Heart right ventricle (tissue), 16 donors: ENCODE measurements at places on chromosomes 2 and 18. TPM values are rescaled to one million over a fixed set of nuclear protein-coding genes. Genes with fewer than 3 reads are reported as not detected.

DNA sequence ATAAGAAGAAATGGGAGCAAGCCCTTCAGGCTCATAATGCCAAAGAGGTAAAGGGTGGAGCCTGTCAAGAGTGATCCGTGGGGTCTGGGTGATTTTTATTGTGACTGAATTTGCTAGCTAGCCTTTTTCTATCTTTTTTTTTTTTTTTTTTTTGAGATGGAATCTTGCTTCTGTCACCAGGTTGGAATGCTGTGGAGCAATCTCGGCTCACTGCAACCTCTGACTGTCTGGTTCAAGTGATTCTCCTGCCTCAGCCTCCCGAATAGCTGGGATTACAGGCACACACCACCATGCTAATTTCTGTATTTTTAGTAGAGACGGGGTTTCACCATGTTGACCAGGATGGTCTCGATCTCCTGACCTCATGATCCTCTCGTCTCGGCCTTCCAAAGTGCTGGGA, 29.1 kb downstream of the DRC1 start:
- DNase-seq: no peak
- no peak overlapping the region for H3K4me3 ChIP-seq
- no peaks in the 10 kb centered on the region for H3K4me1 ChIP-seq
- H3K27ac ChIP-seq: no peak overlapping the region
- H3K36me3 ChIP-seq: no peaks in the 10 kb centered on the region
- no peaks in the 10 kb centered on the region for H3K27me3 ChIP-seq

DNA sequence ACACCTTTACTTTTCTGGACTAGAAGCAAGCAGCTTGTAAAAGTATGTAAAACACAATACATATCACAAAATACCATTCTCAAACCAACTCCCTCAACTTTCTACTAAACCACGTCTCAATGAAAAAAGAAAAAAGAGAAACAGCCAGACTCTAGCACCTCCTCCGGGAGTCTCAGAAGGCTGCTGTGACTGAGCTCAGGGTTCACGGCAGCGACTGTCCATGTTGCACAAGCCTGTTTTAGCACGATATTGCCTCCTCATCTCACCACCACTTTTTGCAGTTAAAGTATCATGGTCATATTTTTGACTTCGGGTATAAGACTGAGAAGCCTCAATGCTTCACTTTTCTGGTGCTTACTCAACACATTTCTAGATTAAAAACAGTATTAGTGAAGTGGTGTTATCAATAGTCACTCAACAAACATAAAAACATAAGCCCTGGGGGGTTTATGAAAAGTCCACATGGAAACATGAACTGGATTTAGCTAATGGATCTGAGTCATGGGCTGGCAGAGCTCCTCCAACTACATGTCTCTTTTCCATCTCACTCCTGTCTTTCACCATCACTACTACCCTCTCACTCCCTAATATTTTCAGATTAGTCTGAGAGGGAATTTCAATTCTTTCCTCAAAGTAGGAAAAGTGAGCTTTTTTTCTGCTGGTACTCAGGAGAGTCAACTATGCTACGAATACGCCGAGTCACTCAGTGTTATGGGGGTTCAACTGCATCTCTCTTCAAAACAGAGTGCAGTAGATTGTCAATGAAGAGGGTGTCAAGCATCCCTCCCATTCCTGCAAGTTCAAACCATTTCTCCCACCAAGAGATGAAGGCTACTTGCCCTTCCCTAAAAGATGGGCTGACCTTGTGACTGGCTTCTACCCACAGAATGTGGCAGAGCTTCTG, 113.7 kb downstream of the OSR1 start:
- H3K4me3 ChIP-seq: no peak overlapping the region
- no peaks in the 10 kb centered on the region for H3K27me3 ChIP-seq
- no peak for DNase-seq
- H3K27ac ChIP-seq: no peak overlapping the region
- H3K4me1 ChIP-seq: no peaks in the 10 kb centered on the region

- peak overlapping the region; percentile 43 for H3K4me3 ChIP-seq
- peak; percentile 49 for DNase-seq
- peaks cover 13% of the 10 kb centered on the region for H3K4me1 ChIP-seq
- H3K27me3 ChIP-seq: peaks cover 69% of the 10 kb centered on the region
These were observed 19.4 kb upstream of the PAX3 start for GRCh38 chr2:222318026-222318711.

DNA sequence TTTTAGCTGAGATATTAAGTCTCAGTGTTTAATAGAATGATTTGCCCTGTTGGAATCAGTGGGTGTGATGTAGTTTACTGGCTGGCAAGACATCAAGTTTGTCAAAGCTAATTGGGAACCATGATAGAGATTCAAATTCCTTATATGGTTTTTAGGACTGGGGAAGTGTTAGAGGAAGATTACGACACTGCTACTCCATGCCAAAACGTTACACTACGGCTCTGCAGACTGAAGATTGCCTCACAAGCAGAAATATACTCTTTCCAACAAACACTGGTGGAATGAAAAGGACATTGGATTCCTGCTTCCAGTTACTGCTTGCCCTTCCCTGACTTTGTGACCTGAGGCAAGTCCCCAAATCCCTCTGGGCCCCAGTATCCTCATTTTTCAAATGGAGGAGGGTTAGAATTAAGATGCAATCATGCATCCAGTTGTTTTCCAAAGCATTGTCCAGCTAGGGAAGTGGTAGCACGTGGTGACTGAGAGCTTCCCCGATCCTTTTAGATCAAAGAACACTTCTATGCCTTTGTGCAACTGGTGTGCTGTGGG, 147.6 kb downstream of the CDC42EP3 start:
- peak overlapping the region; percentile 73 for H3K27ac ChIP-seq
- DNase-seq: no peak
- H3K4me3 ChIP-seq: no peak overlapping the region
- H3K27me3 ChIP-seq: no peaks in the 10 kb centered on the region
- peaks cover 39% of the 10 kb centered on the region for H3K4me1 ChIP-seq

DNA sequence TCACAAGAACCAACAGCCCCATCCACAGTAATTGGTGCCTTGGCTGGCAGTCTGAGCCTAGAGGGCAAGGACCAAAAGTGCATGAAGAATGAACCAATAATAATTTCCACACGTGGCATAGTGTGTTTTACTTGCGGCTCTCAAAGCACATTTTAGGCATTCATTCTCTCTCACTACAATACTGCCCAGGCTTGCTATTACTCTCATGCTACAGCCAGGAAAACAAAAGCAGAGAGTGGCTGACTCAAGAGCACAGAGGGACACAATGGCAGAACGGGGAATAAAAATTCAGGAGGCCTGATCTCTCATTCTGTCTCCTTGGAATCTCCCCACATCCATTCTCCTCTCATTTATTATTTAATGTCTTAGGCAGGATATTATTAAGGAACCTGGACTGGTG, 57.0 kb upstream of the NOL4 start:
- H3K27ac ChIP-seq: no peak overlapping the region
- no peak for DNase-seq
- H3K4me1 ChIP-seq: no peaks in the 10 kb centered on the region
- H3K27me3 ChIP-seq: no peaks in the 10 kb centered on the region

DNA sequence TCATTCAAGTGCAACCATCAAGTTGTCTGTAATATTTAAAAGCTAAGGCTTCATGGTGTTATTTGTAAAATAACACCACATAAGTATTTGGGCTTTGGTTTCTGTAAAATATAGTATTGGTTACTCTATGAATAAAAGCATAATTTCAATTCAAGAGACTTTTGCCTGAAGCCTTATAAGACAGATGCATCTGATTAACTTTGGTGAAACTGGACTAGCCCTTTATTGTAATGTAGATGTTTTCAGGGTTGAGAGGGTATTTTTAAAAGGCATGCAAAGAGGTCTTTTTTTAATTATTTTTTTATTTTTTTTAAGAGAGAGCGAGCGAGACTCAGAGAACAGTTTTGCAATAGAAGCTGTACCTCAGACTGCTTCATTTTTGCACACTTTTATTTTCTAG, 66.5 kb downstream of the ASXL3 start:
- H3K36me3 ChIP-seq: no peaks in the 10 kb centered on the region
- H3K4me3 ChIP-seq: no peak overlapping the region
- no peaks in the 10 kb centered on the region for H3K4me1 ChIP-seq
- no peaks in the 10 kb centered on the region for H3K27me3 ChIP-seq
- no peak overlapping the region for H3K27ac ChIP-seq

GRCh38 chr2:171287611-171288010, 126.9 kb upstream of the TLK1 start:
- H3K4me1 ChIP-seq: no peaks in the 10 kb centered on the region
- H3K4me3 ChIP-seq: no peak overlapping the region
- H3K27ac ChIP-seq: no peak overlapping the region
- no peaks in the 10 kb centered on the region for H3K36me3 ChIP-seq
- H3K27me3 ChIP-seq: no peaks in the 10 kb centered on the region

DNA sequence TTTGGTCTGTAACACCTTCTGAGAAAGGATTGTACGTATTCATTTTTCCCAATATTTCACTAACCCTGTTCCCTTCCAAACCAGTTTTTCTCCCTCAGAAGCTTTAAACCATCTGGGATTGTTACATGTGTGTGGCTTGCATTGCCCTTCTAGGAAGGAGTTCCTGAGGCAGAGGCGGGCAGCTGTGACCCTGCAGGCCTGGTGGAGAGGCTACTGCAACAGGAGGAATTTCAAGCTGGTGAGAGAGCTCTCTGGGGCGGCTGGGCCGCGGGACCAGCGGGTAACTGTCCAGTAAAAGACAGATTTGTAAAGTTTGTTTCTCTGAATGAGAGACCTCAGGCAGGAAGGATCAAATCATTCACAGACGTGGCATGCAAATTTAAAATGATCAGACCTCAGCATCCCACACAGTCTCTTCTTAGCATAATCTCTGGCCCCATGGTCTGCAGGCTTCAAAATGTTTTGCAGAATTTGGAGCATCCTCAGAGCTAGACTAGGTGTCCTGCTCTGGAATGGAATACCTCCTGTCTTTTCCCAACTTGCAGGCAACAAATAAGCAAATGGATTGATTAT, 40.2 kb upstream of the GPR17 start:
- no peaks in the 10 kb centered on the region for H3K4me1 ChIP-seq
- H3K27me3 ChIP-seq: no peaks in the 10 kb centered on the region
- no peaks in the 10 kb centered on the region for H3K36me3 ChIP-seq
- DNase-seq: no peak
- no peak overlapping the region for H3K27ac ChIP-seq

The KIDINS220 gene
- 26.9 TPM for polyA plus RNA-seq

DNA sequence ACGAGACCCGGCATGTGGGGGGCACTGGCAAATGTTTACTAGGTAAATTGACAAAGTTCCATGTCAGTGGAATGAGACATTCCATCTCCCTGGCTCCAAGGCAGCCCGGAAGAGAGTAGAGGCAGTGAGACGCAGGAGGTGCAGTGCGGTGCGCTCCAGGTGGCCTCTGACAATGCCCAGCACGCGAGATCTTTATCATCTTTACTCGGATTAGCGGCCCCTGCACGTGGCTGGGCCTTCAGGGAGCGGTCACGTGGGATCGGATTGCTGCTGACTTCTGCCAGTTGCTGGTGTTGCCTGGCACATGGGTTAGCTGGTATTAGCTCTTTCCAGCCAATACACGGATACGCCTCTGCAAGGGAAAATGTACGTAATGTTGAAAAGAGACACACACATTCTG, 151.2 kb upstream of the ALKAL2 start:
- H3K27me3 ChIP-seq: peaks cover 9% of the 10 kb centered on the region
- no peak overlapping the region for H3K4me3 ChIP-seq
- H3K27ac ChIP-seq: no peak overlapping the region
- DNase-seq: no peak
- H3K36me3 ChIP-seq: no peaks in the 10 kb centered on the region

GRCh38 chr2:164706522-164706921, 85.2 kb upstream of the GRB14 start:
- no peaks in the 10 kb centered on the region for H3K27me3 ChIP-seq
- no peak overlapping the region for H3K4me3 ChIP-seq
- DNase-seq: no peak
- H3K27ac ChIP-seq: no peak overlapping the region

The CTLA4 gene
- polyA plus RNA-seq: 0.13 TPM

The LBH gene
- 35.9 TPM for polyA plus RNA-seq

GRCh38 chr2:209351636-209352035, 72.2 kb upstream of the MAP2 start:
- H3K27ac ChIP-seq: no peak overlapping the region
- H3K27me3 ChIP-seq: no peaks in the 10 kb centered on the region
- H3K4me1 ChIP-seq: no peaks in the 10 kb centered on the region
- H3K4me3 ChIP-seq: no peak overlapping the region
- no peaks in the 10 kb centered on the region for H3K36me3 ChIP-seq

DNA sequence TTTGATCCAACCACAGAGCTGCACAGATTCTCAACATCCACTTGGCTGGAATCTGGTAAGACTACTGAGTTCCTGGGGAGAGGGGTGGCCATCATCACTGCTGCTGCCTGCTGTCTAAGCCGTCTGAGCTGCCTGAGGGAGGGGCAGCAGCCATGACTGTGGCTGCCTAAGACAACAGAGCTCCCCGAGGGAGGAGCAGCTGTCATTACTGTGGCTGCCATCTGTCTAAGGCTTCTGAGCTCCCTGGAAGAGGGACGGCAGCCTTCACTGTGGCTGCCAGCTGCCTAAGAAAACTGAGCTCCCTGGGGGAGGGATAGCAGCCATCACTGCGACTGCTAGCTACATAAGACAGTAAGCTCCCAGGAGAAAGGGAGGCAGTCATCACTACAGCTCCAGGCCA, 584.4 kb downstream of the NR4A2 start:
- H3K4me1 ChIP-seq: no peaks in the 10 kb centered on the region
- H3K36me3 ChIP-seq: no peaks in the 10 kb centered on the region
- no peak overlapping the region for H3K27ac ChIP-seq

DNA sequence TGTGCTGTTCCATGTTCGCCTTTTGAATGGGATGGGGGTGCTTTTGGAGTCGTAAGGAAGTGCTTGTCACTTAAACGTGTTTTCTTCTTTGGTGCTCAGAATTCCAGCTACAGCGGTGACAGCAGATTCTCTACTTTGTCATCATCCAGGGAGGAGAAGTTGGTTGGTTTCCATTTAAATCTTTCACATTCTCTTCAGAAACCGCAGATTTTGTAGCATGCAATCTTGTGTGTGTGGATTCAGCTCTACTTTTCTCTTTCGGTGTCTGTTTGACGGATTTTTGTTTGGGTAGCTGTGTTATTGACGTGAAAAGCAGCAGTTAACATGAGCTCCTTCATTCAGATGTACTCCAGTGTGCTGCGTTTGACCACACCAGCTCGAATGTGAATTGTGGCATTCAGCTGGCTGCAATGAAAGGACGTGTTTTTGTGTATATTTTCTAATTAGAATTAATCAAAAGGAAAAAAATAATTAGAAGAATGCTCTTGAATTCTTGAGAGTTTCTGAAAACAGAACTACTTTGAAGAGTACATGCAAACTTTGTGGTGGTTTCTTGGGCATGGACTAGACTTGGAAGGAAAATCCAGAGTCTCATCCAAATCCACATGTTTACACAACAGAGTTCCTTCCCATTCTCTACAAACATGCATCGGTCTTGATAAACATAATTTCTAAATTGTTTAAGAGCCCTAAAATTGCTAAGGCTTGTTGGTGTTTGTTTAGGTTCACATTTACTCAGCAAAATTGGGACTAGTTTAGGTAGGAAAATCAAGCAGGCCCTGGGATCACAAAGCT, 68.7 kb upstream of the RBM44 start:
- H3K4me3 ChIP-seq: peak overlapping the region; percentile 44
- peak overlapping the region; percentile 86 for H3K27ac ChIP-seq
- H3K4me1 ChIP-seq: peaks cover 24% of the 10 kb centered on the region
- no peaks in the 10 kb centered on the region for H3K27me3 ChIP-seq
- no peak for DNase-seq

The LDLRAD4 gene
- 12.1 TPM for polyA plus RNA-seq

The BMP10 gene
- 0.03 TPM for polyA plus RNA-seq

The TMEM200C gene
- 1.7 TPM for polyA plus RNA-seq
